ENCODE measurements at places on chromosomes 1 and 21.

DNA sequence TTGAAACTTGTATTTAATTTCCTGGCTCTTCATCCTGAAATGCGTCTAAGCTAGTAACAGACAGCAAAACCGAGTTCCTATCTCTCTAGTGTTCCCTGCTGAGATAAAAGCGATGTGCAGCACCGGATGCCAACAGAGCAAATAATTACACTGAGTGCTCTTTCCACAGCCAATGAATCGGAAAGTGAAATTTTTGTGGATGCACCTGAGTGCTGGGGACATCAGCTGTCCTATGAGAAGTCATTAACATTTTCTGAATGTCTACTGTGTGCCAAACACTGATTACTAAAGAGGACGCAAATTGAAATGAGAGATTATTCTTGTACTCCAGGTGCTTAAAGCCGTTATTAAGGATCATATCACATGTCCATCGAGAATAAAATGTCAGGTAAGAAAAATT lies 278.0 kb downstream of the RGS7 start:
- DNase-seq: no peak

GRCh38 chr1:42676534-42677087 lies 5.6 kb upstream of the YBX1 start:
- DNase-seq: no peak

DNA sequence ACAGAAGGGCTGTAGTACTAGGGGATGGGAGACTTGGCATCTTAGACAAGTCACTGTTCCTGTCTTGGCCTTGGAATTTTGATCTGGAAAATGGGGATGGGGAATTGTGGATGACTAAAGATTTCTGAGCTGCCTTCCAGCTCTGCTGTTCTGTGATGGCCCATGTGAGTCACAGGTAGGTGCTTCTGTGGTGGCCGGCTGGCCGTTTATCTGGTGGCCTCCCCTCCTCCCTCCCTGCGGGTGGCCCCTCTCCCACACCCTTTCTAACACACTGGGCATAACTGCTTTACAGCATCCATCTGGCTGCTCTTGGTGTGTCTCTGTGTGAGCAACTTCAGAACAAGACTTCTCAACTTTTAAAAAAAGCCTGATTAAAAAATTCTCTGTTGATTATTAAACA lies 35.9 kb downstream of the KCNA2 start:
- no peak for DNase-seq

DNA sequence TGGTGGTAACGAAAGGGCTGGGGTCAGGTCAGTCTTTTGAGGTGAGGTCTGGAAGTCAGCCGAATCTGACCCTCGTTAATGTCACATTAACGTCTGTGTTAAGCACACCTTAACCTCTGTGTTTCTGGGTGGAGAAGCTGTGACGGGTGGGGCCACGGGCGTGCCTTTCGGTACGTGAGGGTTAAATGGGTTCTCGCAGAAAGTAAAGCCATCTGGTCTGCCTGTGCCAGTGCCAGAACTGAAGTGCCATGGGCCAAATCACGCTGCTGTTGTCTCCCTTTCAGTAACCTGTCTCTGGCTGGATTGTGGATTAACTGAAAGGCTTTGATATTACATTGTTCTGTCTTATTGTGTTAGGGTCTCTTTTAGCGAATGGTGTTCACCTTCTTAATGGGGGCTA lies 14.4 kb downstream of the URB2 start:
- no peak for DNase-seq

DNA sequence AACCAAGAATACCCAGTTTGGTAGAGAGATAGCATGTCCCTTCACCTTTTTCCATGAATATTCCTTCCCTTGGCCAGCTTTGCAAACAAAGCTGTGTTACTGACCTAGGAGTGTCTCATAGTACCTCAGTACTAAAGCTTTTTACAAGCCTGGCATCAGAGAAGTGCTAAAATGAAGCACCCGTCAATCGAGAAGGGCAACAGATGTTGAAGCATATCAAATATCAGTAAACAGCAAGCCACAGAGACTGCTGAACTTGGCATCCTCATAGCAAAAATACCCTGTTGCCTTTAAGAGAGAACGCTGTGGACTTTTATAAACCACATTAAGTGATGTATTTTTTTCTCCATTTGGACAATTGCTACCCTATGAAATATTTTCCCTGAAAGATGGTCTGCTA lies 128.6 kb upstream of the HOOK1 start:
- no peak for DNase-seq
